ENCODE measurements at places on chromosomes 6 and 20. TPM values are rescaled to one million over a fixed set of nuclear protein-coding genes. Genes with fewer than 3 reads are reported as not detected.

The SERINC1 gene
- total RNA-seq = 216 TPM

- DNase-seq = no peak
Observed at GRCh38 chr20:43840382-43841070, 74.1 kb upstream of the TOX2 start.

DNA sequence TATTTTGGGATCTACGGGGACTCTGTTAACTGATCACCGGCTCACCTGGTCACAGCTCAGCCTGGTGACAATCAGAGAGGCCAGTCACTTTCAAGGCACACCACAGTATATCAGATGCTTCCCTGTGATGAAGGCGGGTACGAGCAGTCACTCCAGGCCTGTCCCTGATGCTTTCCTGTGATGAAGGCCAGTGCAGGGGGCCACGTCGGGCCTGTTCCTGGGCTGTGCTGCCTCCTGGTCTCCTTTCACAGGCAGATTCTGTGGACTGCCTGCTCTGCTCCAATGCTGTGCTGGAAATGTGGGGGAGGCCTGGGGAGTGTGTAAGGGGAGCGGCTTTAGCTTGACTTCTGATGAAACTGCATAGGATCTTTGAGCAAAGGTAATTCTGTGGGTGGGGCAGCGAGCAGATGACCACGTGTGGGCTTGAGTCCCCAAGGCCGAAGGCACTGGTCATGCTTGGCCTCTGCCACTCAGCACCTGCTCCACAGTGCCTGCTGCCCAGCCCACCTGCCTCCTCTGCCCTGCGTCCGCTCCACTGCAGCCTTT is 372.6 kb downstream of the TAF4 start:
- peak; percentile 16 for DNase-seq

- no peak for DNase-seq
Observed at GRCh38 chr20:35301426-35301825, 9.2 kb upstream of the FAM83C start.

DNA sequence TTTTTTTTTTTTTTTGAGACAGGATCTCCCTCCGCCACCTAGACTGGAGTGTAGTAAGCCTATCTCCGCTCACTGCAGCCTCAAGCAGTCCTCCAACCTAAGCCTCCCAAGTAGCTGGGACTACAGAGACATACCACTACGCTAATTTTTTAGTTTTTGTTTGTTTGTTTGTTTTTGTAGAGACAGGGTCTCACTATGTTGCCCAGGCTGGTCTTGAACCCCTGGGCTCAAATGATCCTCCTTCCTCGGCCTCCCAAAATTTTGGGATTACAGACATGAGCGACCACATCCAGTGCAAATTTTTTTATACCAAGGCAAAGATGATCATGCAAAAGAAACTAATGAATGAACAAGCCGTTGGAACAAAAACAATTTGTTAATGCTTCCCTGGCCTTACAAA is 5.3 kb downstream of the FUCA2 start:
- DNase-seq = no peak

The FOXF2 gene
- total RNA-seq = 13.2 TPM

DNA sequence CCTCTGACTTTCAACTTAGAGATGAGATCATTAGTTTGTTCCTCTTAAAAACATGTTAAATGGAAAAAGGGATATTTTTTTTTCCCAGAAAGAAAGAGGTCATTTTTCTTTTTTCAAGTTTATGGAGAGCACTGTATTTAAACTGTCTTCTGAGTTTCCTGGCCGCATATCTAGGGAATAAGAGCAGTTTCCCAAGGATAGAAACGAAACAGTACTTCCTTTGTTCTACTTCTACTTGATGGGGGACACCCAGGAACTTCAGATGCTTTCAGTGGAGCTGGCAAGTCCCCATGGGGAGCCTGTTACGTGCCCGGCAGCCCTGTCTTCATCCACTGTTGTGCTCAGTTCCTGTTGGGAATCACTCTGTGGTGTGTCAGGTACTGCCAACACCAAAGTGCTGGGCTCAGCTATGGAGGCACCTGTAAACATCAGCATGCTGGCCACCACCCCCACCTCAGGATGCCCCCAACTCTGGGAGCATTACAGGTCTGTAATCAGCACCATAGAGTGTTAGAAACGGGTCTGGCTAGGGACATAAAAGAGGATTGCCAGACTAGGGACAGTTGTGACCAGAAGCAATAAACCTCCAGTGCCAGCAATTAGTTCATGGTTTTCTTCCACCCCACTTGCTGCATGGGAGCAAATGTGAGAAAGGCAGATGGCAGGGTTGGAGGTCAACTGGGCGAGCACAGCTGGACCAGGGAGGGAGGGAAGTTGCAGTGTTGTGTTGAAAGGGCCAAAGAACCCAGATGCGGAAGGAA is 221.7 kb upstream of the ECI2 start:
- no peak for DNase-seq

DNA sequence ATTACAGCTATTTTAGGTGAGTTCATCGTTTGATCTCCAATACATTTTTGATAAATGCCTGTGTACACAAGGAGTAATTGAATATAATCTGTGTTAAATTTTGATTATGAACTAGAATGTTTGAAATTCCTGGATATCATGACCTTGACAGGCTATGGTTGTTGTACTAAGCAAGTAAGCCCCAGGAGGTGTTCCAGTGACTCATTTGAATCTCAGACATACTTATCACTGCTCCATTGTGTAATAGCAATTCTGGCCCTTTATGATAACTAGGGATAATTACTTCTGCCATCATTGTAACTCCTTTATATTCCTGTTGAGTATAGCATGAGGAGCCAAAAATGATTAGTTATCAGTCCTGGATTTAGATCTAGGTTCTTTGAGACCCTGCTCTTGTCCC is 1424.6 kb upstream of the ADGRB3 start:
- DNase-seq = no peak

Data from lower lobe of right lung (tissue), 2 donors.